A549 treated with Mapracorat at 1 μM for 4 hours (cell line): ENCODE measurements at places on chromosomes 4 and X. TPM values are rescaled to one million over a fixed set of nuclear protein-coding genes. Genes with fewer than 3 reads are reported as not detected.

Gene TEC
- 1.7 to 2.5 TPM (median 1.9 TPM) in 5 replicates for total RNA-seq

Gene MOSPD2
- total RNA-seq: 7.1 to 9.4 TPM (median 8.4 TPM) in 5 replicates

Gene SHOX
- total RNA-seq: not detected in 5 replicates

Gene SYP
- 2.1 to 2.8 TPM (median 2.4 TPM) in 5 replicates for total RNA-seq

Gene SYNPO2
- total RNA-seq: 0.72 to 1.0 TPM (median 0.92 TPM) in 5 replicates

Gene P2RY10
- total RNA-seq: not detected in 5 replicates

Gene TNIP2
- total RNA-seq: 33.0 to 46.2 TPM (median 41.3 TPM) in 5 replicates

Gene RBM47
- 19.2 to 24.7 TPM (median 23.5 TPM) in 5 replicates for total RNA-seq

Gene CXCL3
- total RNA-seq: 2.8 to 4.8 TPM (median 4.3 TPM) in 5 replicates

Gene PTCHD1
- not detected in 5 replicates for total RNA-seq

Gene FATE1
- not detected in 5 replicates for total RNA-seq

Gene ZNF630
- 0.12 to 0.42 TPM (median 0.27 TPM) in 5 replicates for total RNA-seq

Gene SPANXN3
- total RNA-seq: not detected in 5 replicates

Gene TLR6
- 2.3 to 3.0 TPM (median 2.3 TPM) in 5 replicates for total RNA-seq

Gene REPS2
- total RNA-seq: 0.72 to 1.9 TPM (median 1.3 TPM) in 5 replicates

Gene TSPAN5
- total RNA-seq: 11.6 to 15.5 TPM (median 13.8 TPM) in 5 replicates

Gene TEX28
- not detected in 5 replicates for total RNA-seq

Gene NALF2
- 4.5 to 5.6 TPM (median 5.5 TPM) in 5 replicates for total RNA-seq

Gene GAGE12F
- not detected in 5 replicates for total RNA-seq

Gene APELA
- total RNA-seq: not detected in 5 replicates

Gene HDX
- total RNA-seq: 1.4 to 3.3 TPM (median 2.8 TPM) in 5 replicates

Gene ARHGAP6
- total RNA-seq: 0.05 to 0.09 TPM in 2 of 5 replicates, not detected in the others

Gene SATL1
- not detected in 5 replicates for total RNA-seq

Gene ASB12
- total RNA-seq: 0.12 TPM in 1 of 5 replicates, not detected in the others

Gene GSX2
- total RNA-seq: not detected in 5 replicates

Gene CENPI
- 9.3 to 15.5 TPM (median 14.3 TPM) in 5 replicates for total RNA-seq

Gene DUSP21
- not detected in 5 replicates for total RNA-seq

Gene CRMP1
- total RNA-seq: 3.4 to 3.7 TPM (median 3.5 TPM) in 5 replicates

Gene MEPE
- total RNA-seq: not detected in 5 replicates
